ENCODE measurements at places on chromosomes 3 and 15. TPM values are rescaled to one million over a fixed set of nuclear protein-coding genes. Genes with fewer than 3 reads are reported as not detected.

DNA sequence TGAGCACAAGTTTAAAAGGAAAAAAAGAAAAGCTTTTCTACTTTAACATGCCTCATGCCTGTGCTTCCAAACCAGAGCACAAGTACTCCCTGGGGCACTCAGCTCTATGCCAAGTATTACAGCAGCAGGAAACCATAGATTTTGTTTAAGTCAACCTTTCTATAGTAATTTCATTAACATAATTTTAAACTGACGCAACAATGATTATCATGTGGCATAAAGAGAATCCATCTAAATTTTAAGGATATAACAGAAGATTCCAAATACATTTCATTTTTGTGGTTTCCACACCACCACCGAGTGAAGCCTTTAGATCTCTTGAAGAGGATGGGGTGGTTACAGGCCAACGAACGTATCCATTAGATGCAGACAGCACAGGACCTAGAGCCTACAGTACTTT is 112.1 kb downstream of the TNIK start:
- no peak for DNase-seq

DNA sequence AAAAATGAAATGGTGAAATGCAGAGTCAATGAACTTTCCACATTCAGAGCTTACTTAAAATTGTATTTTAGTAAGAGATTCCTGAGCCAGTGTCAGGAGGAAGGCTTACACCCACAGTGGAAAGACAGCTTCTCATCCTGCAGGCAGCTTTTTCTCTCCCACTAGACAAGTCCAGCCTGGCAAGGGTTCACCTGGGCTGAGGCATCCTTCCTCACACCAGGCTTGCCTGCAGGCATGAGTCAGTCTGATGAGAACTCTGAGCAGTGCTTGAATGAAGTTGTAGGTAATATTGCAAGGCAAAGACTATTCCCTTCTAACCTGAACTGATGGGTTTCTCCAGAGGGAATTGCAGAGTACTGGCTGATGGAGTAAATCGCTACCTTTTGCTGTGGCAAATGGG is 3.1 kb downstream of the CCR4 start:
- no peak for DNase-seq

- DNase-seq = no peak
These were observed 106.7 kb upstream of the AGBL1 start for GRCh38 chr15:85972805-85973540.

GRCh38 chr3:78878011-78878410 is 889.8 kb downstream of the ROBO1 start:
- no peak for DNase-seq

DNA sequence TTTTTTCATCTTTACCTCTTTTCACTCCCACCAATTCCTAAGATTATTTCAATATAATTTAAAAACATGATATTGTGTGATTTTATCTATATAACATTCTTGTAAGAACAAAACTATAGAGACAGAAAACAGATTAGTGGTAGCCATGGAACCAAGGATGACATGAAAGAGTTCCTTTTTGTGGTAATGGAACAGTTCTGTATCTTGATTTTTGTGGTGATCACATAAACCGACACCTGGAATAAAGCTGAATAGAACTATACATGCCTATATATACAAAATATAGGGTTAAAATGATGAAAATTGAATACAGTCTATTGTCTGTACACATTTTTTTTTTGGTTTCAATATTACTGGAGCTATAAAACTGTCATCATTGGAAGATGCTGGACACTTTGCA is 945.4 kb downstream of the SI start:
- DNase-seq = no peak

DNA sequence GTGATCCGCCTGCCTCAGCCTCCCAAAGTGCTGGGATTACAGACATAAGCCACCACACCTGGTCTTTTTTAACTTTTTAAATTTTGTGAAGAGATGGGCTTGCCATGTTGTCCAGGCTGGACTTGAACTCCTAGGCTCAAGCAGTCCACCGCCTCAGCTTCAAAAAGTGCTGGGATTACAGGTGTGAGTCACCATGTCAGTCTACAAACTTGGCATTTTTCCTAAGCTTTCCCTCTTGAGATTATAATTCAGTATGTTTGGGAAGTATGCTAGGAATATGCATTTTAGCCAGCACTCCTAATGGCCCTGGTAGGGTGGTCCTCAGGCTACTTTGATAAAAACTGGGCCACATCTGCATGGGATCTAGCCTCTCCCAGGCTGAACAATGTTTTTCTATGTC is 4.4 kb downstream of the WDR73 start:
- no peak for DNase-seq

GRCh38 chr3:127959873-127960272 is 44.8 kb downstream of the KBTBD12 start:
- DNase-seq = peak; percentile 12

DNA sequence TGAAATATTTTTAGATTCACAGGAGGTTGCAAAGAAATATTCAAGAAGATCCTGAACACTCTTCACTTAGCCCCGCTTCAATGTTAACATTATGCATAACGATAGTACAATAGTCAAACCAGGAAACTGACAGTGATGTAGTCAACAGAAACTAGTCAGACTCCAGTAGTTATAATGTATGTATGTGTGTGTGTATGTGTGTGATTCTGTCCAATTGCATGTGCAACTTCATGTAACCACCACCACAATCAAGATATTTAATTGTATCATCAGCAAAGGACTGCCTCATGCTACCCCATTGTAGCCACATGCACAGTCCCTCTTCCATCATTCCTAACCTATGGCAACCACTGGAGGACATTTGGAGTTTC is 77.9 kb downstream of the APBA2 start:
- no peak for DNase-seq

- DNase-seq = no peak
These were observed 317.8 kb upstream of the AGTR1 start for GRCh38 chr3:148379763-148380382.

GRCh38 chr3:57109437-57110199 is 49.2 kb downstream of the SPATA12 start:
- no peak for DNase-seq

DNA sequence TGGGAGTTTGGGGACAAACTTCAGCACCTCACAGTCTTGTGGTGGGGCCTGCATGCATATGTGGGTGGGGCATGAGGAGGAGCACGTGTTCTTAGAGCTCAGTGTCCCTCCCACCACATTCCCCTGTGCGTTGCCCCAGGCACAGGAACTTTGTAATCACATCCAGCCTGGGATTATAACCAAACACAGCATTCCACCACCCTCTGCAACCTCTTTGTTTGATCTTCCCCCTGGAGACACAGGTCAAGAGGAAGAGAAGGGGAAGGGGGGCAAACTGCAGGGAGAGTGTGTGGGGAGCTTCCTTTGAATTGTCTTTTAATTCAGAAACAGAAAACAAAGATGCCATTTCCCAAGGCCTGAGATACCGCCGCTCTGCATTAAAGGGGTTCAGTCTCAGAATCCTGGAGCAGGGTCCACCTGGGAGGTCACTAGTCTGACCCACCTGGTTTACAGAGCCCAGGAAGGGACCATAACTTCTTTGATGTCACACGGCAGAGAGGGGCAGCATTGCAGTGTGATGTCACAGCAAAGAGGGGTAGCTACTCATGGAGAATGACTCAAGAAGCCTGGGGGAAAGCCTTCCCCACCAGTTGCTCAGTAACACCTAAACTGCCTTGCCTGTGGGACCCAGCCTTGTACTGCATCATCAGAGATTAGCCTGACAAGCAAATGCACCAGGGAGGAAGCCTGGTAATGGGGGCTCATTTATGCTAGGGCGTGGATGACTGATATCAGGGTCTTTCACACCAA is 106.3 kb upstream of the RNU6-1 start:
- DNase-seq = peak; percentile 17

TP63 gene
- total RNA-seq = not detected

SLC22A13 gene
- total RNA-seq = not detected

CCDC13 gene
- 0.31 TPM for total RNA-seq
